ENCODE measurements at places on chromosomes 2 and 18.

DNA sequence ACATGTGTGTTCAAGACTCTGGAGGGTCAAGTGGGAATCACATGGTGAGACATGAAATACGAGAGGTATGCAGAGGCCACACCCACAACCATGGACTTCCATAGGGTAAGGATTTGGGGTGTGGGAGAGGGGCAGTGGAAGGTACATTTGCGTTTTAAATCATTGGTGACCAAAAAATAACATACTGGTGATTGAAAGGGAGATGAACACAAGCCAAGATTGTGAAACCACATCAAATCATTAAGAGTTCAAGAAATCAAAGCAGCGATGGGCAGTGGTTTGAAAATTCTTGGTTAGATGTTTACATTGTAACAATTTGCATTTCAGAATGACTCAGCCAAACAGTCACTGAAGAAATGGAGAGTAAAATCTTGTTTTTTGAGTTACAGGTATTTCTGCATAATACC lies 1.9 kb upstream of the CABYR start:
- DNase-seq = no peak

GRCh38 chr2:60100034-60100433 lies 453.4 kb downstream of the BCL11A start:
- DNase-seq = no peak

DNA sequence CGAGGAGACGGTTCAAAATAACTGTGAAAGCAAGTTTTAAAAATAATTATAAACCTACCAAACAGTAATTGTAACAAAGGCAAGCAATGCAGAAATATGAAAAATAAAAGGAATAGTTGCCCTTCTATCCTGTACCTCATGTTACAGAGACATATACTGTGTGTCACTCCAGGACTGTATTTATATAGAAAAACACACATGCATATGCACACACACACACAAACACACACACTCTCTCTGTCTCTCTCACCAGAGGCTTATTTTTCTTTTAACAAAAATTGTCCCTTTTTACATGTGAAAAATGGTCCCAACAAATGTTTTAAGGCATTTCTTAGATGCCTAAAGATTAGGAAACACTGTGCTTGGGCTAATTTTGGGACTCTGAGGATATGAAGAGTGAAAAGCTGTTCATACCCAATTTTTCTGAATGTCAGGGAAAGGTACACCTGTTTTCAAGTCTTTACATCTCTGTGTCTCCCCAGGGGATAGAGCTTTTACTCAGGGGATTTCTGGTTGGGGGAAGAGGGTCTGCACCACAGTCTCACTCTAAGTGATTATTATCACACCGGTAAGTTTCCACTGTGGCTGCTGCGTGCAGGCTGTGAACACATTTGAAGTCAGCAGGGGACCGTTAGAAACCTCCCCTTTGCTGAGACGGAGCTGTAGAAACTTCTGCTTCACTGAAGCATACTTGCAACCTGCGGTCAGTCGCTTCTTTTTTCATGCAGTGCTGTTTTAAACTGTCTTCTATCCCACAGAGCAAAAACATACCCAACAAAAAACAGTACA lies 51.4 kb upstream of the SPAG16 start:
- DNase-seq = no peak

GRCh38 chr2:7034303-7034702 lies 117.1 kb downstream of the RNF144A start:
- no peak for DNase-seq

DNA sequence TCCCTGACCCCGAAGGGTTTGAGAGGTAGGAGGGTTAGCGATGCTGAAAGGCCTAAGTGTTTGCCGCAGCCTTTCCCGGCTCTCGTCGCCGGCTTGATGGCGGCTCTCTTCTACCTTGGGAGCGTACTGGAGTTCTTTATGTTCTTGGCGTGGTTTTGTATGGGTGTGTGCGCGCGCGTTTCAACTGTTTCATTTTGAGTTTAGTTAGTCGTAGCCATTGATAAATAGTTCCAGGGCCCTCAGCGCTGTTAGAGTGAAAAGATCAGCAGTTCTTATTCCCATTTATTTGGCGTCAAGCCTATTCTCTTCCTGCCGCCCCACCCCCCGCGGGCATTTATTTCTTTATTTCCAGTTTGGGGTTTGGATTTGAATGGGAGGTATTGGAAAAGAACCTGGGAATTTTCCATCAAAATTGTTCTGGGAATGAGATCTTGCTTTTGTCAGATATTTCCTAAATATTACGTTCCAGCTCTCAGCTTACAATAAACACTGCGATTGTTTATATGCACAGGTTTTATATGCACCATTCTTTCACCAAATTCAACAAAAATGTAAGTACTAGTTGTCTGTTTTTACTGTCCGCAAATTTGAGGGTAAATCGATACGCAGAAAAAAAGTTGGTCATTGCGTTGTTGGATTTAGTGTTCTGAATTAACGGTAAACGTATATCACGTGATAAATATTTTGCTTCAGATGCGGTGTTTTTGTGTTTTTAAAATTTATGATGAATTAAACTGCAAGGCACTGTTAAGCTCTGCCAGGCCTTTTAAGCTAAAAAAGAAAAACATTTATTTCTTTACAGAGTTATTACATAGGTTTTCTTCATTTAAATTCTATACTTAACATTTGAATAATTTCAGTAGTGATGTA lies 954 bp downstream of the CCNT2 start:
- no peak for DNase-seq

DNA sequence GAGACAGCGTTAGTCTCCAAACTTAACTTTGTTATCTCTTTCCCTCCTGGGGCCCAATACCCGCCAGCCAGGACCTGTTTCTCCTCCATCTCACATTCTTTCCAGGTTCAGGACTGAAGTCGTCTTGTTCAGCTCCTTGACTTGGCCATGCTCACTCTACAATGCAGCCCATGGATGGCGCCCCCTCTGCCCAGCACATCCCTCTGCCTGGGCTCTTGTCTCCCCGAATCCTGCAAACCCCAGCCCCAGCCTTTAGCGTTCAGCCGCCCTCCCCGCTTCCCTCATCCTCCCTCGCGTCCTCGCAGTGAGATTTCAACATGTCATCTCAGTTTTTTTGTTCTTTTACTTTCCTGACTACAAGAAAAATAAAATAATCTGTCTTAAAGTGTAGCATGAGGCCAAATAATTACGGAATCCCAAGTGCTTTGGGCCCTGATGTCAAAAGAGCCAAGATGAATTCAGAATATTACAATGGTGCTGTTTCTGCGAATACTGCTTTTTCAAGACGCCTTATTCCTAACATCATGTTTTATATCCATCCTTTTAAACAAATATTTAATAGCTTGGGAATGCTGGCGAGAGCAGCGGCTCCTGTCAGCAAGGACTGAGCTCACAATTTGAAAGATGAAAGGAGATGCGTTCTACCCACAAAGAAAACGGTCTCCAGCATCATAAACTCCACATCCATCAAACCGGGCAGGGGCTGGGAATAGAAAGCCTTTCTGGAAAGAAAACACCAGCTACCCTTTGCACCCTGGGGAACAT lies 1.0 kb downstream of the FAM178B start:
- no peak for DNase-seq

GRCh38 chr2:29310650-29311348 lies 195.6 kb downstream of the CLIP4 start:
- DNase-seq = no peak

DNA sequence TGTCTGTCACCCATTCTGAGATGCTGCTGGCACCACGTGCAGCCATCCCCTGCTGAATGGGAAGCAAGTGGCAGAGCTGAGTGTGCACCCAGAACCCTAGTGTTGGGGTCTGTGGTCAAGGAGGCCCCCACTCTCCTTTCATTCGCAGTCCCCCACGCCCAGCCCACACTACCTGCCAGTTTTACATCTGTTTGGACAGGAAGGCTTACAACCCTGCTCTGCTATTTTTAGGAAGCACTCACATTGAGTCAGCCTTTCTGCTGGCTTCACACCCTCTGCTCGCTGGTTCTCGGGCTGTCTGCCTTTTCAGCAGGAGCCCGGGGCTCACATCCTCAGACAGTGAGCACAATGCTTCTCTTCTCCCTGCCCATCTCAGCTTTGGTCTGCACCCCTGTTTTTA lies 10.7 kb upstream of the ADCY3 start:
- DNase-seq = no peak

DNA sequence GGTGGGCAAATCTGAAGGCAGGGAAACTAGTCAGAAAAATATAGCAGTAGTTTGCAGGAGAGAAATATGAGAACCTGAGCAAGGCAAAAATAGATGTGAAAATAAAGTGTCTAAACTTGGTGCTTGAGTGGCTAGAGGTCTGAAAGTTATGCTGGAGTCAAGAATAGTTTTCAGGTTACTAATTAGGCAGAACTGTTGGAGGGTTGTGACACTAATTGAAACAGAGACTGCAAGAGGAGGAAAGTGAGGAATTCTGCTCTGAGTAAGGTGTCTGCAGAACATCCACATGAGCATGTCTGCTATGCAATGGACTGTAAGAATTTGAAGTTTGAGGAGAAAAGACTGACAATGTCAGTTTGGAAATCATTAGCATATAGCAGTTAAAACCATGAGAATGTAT lies 444.0 kb upstream of the LRRTM1 start:
- DNase-seq = no peak

DNA sequence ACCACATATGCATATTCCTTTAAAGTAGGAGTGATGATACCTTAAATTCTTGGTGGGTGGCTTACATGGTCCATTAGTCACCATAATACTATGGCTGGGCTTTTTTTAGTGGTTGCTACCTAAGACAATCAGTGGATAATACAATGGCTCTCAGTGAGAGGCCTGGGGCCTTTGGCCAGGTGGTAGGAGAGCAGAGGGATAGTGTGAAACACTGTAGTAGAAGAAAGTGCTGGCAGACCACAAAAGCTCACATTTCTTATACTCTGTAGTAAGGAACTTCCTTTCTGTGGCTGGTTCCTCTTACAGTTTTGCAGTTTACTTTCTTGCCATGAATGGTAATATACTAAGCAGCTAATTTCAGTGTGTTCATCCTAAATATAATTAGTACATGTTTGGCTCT lies 583.5 kb downstream of the XIRP2 start:
- no peak for DNase-seq

DNA sequence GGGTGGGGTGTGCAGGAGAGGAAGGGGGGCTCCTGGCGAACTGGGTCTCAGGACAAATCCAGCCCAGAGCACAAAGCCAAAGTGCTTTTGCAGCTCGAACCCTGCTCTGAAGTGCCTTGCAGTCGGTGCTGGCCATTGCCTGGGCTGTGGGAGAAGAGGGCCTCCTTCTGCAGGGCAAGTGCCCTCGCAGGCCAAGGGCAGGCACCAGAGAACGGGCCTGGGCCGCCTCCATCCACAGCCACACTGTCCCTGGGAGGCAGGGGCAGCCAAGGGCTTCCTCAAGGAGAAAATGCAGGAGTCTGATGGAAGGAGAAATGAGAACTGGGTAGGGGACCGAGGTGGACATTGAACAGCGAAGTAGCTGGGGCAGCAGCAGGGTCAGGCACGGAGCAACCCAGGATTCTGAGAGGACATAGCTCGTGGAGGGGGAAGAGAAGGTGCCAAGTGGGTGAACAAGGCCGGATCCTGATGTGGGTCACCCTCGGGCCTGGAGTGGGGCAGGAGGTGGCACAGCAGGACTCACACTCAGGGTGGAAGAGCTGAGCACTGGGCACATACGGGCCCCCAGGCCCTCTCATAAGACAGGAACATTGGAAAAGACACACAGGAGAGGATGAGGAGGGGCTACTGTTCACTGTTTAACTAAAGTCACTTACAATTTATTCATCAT lies 312.8 kb upstream of the SALL3 start:
- no peak for DNase-seq

GRCh38 chr2:100627330-100628300 lies 64.8 kb downstream of the PDCL3 start:
- DNase-seq = no peak

DNA sequence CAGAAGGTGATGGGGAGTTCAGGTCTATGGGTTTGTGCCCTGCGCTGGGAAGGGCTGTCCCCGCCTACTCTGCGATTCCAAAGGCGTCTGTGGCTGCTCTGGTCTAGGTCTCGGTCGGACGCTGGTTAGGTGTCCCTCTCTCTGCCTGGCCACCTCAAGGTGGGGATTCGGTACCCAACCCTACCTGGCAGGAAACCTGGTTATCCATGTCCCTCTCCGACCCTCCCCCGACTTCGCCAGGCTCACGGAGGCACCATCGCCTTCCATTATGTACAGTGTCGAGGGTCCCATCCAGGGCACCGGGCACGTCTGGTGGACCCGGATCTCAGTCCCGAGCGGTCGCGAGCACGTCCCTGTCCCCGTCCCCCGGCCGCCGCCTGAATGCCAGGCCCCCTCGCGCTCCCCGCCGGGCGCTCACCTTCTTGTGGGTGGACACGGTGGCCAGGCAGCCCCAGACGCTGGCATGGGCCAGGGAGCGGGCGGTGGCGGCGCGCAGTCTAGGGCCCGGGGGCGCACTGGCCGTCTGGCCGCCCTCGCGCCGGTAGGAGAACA lies 628 bp downstream of the CREG2 start:
- DNase-seq = no peak

- DNase-seq = no peak
These were observed 273.6 kb upstream of the NCKAP5 start for GRCh38 chr2:133841900-133842299.

DNA sequence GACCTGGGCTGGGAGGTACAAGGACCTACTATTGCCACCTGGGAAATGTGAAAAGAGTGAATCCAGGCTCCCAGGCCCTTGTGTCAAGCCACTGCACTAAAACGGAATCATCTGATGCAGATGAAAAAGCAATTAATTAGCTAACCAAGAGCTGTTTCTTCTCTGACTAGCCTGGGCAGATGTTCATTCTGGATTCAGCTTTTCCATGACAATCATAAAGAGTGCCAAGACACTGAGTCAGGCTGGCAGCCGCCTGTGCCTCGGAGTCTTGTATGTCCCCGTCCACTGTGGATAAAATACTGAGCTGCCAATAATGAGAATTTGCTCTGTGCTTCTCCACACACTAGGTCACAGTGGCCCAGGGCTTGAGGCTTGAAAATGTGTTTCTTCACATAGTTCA lies 21.7 kb upstream of the LCLAT1 start:
- DNase-seq = no peak

DNA sequence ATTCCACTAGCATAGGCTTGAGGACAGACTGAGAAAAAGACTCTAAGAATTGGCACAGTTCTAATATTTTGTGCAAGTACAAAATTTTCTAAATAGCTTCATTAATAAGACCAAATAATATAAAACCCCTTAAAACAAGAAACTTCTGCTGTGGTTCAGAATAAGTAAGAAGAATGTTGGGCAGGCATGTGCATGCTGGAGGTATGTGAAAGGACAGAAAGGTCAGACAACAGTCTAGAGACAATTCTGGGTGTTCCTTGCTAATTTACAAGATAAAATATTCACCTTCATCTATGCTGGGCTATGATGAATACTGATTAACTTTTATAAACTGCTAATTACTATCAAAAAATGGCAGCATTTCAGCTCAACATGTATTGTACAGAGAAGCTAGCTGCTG lies 14.9 kb downstream of the CEBPZOS start:
- DNase-seq = no peak

DNA sequence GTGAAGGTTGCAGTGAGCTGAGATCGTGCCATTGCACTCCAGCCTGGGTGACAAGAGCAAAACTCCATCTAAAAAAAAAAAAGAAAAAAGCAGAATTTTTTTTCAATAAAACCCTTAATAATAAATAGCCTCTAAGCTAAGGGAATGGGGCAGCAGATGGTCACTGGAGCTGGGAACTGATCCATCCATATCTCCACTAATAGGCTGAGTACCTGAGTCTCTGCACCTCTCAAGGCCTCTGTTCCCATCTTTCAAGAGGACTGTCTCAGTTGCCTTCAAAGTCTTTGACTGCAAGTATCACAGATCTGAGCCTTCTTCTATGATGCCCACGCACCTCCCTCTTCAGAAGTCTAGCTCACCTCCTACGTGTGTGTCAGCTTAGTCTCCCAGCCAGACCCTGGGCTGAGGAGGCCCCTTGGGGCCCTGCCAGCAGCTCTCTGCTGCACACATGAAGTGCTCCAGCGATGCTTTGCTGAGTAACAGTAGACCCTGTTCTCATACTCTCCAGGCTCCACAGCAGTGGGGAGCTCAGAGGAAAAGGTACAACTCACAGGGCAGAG lies 32.9 kb downstream of the ST8SIA5 start:
- no peak for DNase-seq
